ENCODE measurements at places on chromosomes 7 and 10. TPM values are rescaled to one million over a fixed set of nuclear protein-coding genes. Genes with fewer than 3 reads are reported as not detected.

GRCh38 chr7:2665359-2665791, 22.6 kb upstream of the AMZ1 start:
- DNase-seq, result no peak
- H3K27ac ChIP-seq, result no peak overlapping the region
- H3K4me1 ChIP-seq, result no peaks in the 10 kb centered on the region
- H3K4me3 ChIP-seq, result no peak overlapping the region
- H3K36me3 ChIP-seq, result no peaks in the 10 kb centered on the region

GRCh38 chr10:6569259-6569658, 10.8 kb downstream of the PRKCQ start:
- H3K4me1 ChIP-seq, result peaks cover 28% of the 10 kb centered on the region
- no peak overlapping the region for H3K4me3 ChIP-seq
- no peak overlapping the region for H3K27ac ChIP-seq
- DNase-seq, result no peak
- no peaks in the 10 kb centered on the region for H3K27me3 ChIP-seq

The RAPGEF5 gene
- total RNA-seq, result 16.7 TPM

DNA sequence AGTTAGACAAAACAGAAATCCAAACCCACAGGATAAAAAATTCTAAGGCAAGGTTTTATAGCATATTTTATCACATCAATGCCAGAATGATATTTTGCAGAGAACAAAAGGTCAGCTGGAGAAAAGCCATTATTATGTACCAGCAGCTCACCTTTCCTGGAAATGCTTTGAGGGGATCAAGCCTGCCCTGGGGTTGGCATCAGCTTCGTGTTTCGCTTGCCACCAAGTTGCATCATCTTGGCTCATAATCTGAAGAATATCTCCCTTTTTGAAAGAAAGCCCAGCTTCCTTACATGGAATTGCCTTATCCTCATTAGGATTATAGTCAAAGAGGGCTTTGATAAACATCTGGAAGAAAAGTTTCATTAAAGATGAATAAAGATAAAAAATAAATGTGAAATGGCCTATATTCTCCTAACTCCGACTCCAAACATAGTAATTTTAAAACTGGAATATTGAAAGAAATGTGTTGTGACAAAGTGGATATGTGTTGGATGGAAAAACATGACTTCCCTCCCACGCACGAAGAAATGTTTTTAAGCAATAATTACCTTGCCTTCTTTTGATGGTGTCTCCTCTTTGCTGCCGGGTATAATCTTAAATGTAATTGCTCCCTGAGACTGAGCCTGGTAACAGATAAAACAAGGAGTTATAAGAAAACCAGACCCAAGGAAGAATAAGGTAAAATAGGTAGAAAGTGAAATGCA, 121.3 kb upstream of the ODAD2 start:
- H3K27me3 ChIP-seq, result no peaks in the 10 kb centered on the region
- no peak overlapping the region for H3K27ac ChIP-seq
- H3K4me1 ChIP-seq, result no peaks in the 10 kb centered on the region
- no peak overlapping the region for H3K4me3 ChIP-seq

GRCh38 chr10:126950401-126951105, 45.3 kb downstream of the DOCK1 start:
- H3K27ac ChIP-seq, result no peak overlapping the region
- peak overlapping the region; percentile 25 for H3K4me3 ChIP-seq
- peaks cover 10% of the 10 kb centered on the region for H3K36me3 ChIP-seq

The LBX1 gene
- not detected for total RNA-seq

- no peaks in the 10 kb centered on the region for H3K36me3 ChIP-seq
- H3K4me1 ChIP-seq, result peaks cover 8% of the 10 kb centered on the region
- no peak overlapping the region for H3K4me3 ChIP-seq
- no peaks in the 10 kb centered on the region for H3K27me3 ChIP-seq
- no peak overlapping the region for H3K27ac ChIP-seq
Measured at GRCh38 chr10:70355051-70356021, 27.1 kb downstream of the LRRC20 start.

GRCh38 chr7:125516194-125516593, 586.6 kb upstream of the POT1 start:
- no peaks in the 10 kb centered on the region for H3K36me3 ChIP-seq
- no peaks in the 10 kb centered on the region for H3K4me1 ChIP-seq
- DNase-seq, result no peak
- H3K27me3 ChIP-seq, result no peaks in the 10 kb centered on the region
- H3K27ac ChIP-seq, result no peak overlapping the region

DNA sequence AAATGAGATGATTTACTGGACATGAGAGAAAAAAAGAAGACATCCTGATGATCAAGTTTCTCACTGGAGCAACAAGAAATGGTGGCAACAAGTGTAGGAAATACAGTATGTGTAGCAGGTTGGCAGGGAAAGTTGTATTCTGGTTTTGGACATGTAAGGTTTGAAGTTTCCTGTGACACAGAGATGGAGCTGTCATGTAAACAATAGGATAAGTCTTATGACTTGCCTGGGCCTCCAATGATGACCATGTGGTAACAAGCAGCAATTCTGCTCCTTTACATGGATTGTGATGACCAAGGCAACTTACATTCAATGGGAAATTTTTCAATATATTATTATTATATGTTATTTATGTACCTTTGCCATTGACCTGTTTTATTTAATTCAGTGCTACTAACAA, 125.4 kb downstream of the KMT2E start:
- H3K4me1 ChIP-seq, result no peaks in the 10 kb centered on the region
- H3K4me3 ChIP-seq, result no peak overlapping the region
- no peaks in the 10 kb centered on the region for H3K27me3 ChIP-seq
- H3K36me3 ChIP-seq, result peaks cover 47% of the 10 kb centered on the region
- H3K27ac ChIP-seq, result no peak overlapping the region

DNA sequence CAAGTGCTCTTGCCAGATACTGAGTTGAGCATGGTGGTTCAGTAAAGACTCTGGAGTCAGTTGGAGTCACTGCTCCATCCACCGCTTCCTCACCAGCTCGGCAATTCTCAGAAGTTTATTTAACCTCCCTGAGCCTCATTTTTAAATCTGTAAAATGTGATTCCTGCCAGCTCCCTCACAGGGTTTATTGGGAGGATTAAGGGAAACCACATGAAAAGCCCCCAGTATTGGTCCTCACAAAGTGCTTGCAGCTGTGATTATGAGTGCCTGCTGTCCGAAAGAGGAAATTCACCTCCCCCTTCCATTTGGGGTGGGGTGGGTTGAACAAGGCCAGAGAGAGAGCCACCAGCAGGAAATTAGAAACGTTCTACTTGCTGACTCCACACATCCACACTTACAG, 99.0 kb downstream of the AOAH start:
- no peaks in the 10 kb centered on the region for H3K36me3 ChIP-seq
- no peaks in the 10 kb centered on the region for H3K27me3 ChIP-seq
- no peaks in the 10 kb centered on the region for H3K4me1 ChIP-seq

The TMEM139 gene
- 2.2 TPM for total RNA-seq

GRCh38 chr10:86813101-86813500, 56.7 kb downstream of the BMPR1A start:
- H3K4me1 ChIP-seq, result no peaks in the 10 kb centered on the region
- H3K27me3 ChIP-seq, result no peaks in the 10 kb centered on the region
- peaks cover 37% of the 10 kb centered on the region for H3K36me3 ChIP-seq
- H3K4me3 ChIP-seq, result no peak overlapping the region

The GHRHR gene
- 1.9 TPM for total RNA-seq

GRCh38 chr10:22630234-22631174, 83.9 kb downstream of the PIP4K2A start:
- no peaks in the 10 kb centered on the region for H3K27me3 ChIP-seq
- H3K36me3 ChIP-seq, result no peaks in the 10 kb centered on the region
- DNase-seq, result no peak
- H3K27ac ChIP-seq, result no peak overlapping the region
- H3K4me1 ChIP-seq, result peaks cover 4% of the 10 kb centered on the region
- no peak overlapping the region for H3K4me3 ChIP-seq

The TSPAN14 gene
- 102 TPM for total RNA-seq

The HABP2 gene
- total RNA-seq, result 1.6 TPM

DNA sequence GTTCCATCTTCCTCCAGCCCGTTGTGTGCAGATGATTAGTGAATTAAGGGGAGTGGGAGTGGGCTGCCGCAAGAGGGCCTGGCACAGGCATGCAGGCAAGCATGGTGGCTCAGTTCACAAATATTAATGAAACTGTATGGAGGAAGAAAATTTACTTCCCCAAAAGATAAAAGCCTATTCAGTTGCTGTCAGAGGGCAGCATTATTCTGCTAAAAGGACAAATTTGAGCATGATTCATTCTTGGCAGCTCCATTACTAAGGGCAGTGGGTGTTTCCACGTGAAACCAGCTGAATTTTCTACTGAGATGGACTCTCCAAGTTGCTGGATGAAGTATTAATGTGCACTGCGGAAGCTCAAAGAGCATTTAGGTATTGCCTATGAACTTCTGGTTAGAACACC, 90.9 kb upstream of the WDR11 start:
- no peaks in the 10 kb centered on the region for H3K4me1 ChIP-seq
- no peak overlapping the region for H3K4me3 ChIP-seq
- H3K27ac ChIP-seq, result no peak overlapping the region

The RBM20 gene
- 6.2 TPM for total RNA-seq

- no peak overlapping the region for H3K27ac ChIP-seq
- no peaks in the 10 kb centered on the region for H3K27me3 ChIP-seq
- no peaks in the 10 kb centered on the region for H3K36me3 ChIP-seq
Measured at GRCh38 chr7:55043691-55044370, 25.0 kb downstream of the EGFR start.

GRCh38 chr7:106042196-106042611, 69.9 kb downstream of the SYPL1 start:
- H3K27ac ChIP-seq, result no peak overlapping the region
- no peaks in the 10 kb centered on the region for H3K36me3 ChIP-seq

- no peak overlapping the region for H3K4me3 ChIP-seq
- no peak overlapping the region for H3K27ac ChIP-seq
- no peaks in the 10 kb centered on the region for H3K4me1 ChIP-seq
- no peaks in the 10 kb centered on the region for H3K36me3 ChIP-seq
Measured at GRCh38 chr7:17209101-17209500, 89.4 kb upstream of the AHR start.

The PNLIPRP3 gene
- total RNA-seq, result not detected

DNA sequence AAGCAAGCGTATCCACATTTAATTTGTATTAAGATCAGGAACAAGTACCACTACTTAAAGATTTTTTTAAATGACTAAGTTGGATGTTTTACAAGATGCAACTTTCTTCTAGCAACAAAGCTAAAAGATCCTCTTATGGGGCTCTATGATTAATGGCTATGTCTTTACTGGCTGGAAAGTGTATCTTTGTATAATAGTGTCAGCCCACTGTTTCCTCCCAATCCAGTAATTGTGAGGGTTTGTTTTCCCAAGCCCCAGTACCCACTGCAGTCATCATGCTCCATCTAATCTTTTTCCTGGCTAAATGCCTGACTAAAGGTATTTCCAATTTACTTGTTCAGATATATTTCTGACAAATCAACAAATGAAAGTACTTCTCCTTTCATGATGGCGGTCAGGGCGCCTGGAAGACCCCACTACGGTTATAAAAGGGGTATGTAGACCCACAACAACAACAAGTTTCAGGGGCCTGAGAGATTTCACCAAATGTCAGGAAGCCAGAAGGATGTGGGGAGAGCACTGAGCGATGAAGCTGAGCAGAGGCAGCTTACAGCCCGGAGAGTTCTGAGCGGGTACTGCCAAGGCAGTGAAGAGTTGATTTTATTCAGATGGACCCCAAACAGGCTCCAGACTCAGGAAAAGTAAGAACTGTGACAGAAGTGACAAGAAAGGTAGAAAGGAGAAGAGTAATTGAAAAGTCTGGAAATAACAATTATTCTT, 222.6 kb upstream of the KLF14 start:
- no peaks in the 10 kb centered on the region for H3K27me3 ChIP-seq
- no peak overlapping the region for H3K4me3 ChIP-seq
- H3K4me1 ChIP-seq, result no peaks in the 10 kb centered on the region
- H3K36me3 ChIP-seq, result no peaks in the 10 kb centered on the region

GRCh38 chr7:79176859-79177477, 276.5 kb downstream of the MAGI2 start:
- DNase-seq, result no peak
- no peaks in the 10 kb centered on the region for H3K27me3 ChIP-seq
- H3K27ac ChIP-seq, result no peak overlapping the region
- H3K4me3 ChIP-seq, result no peak overlapping the region

The GPAM gene
- total RNA-seq, result 21.3 TPM

The GLI3 gene
- 2.7 TPM for total RNA-seq

The FAM237B gene
- total RNA-seq, result not detected

The CALCR gene
- 16.8 TPM for total RNA-seq

Data from endodermal cell (in vitro differentiated cells).